ENCODE measurements at places on chromosomes 4 and X.
A peak's percentile ranks its signal among the peaks of the same experiment; 100 is the strongest.

DNA sequence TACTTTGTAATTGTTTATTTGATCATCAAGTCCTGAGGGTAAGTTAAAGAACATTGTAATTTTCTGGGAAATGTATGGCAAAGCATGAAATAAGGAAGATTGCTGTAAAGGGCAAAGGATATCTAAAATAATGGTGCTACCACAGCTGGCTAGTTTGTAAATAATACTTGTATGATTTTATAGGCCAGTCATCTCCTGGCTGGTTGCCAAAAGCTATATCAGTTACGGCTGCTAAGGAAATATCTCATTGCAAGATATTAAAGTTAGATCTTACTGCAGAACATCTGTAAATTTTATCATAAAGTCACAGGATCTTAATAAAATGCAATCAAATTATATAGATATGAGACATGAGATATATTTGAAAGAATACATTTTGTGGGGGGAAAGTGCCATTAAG lies 150.8 kb upstream of the CXCL13 start:
- DNase-seq, result no peak

DNA sequence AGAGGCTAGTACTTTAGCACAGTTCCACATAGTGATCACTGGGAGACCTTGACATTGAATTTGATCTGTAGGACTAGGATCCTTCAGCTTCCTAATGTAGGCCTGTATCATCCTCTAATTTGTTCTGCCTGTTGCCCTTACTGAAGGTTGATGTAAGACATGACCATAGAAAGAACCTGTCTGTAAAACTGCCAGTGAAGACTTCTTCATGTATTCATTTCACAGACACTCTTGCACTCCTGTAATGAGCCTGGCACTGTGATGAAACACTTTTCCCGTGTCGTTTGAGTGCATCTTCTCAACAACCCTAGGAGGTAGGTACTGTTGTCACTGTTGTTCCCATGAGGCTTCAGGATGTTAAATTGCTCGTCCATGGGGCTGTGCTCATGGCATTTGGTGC lies 14.7 kb downstream of the RAB9A start:
- DNase-seq, result no peak

DNA sequence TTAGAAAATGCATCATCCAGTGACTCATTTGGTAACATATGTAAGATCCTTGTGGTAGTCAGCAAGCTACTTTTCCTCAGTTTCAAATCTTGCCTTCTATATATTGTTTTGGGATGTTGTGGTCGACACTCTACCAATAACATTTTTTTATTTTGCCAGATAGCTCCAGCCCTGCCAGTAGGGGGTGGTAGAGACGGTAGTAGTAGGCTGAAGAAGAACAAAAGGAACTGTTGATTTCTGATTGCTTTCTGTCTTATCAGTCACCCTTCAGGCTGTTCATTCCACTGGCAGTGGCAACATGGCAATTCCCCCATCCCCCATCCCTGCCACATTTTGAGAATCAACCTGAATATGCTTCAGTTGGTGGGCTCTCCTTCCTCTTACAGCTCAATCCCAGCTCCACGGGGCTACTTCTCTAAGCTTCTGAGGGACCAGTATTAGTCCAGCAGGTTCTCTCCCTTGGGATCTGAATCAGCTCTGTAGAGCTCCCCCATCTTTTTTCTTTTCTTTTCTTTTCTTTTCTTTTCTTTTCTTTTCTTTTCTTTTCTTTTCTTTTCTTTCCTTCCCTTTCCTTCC lies 171.5 kb upstream of the VEGFC start:
- DNase-seq, result no peak

- DNase-seq, result peak; percentile 25
These were observed 6.8 kb upstream of the CLCN5 start for GRCh38 chrX:49915361-49916222.

DNA sequence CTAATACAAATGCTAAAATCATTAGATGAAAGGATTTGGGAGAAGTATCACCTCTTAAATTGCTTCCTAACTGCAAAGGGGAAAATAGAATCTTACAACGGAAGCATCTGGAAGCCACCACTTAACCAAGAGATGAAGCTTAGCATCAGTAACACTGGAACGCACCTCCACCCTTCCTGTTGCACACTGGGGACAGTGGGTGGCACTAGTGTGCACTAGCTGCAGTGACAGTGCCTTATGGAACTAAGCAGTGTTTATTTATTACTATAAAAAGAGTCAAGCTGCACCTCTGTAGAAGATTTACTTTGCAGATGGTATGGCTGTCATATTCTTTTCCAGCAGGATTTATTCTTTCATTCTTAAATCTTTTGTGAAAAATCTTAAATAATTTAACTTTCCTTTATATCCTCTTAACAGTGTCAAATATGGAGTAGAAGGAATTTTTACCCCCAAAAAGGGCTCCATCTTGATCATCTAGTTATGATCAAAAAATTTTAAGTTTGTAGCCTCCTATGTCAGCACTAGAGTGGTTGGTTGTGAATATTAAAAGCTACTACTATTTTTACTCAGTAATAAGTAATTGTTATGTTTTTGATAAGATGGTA lies 76.7 kb downstream of the SCD5 start:
- peak; percentile 33 for DNase-seq

- no peak for DNase-seq
These were observed 253.2 kb upstream of the CENPE start for GRCh38 chr4:103451341-103451740.

DNA sequence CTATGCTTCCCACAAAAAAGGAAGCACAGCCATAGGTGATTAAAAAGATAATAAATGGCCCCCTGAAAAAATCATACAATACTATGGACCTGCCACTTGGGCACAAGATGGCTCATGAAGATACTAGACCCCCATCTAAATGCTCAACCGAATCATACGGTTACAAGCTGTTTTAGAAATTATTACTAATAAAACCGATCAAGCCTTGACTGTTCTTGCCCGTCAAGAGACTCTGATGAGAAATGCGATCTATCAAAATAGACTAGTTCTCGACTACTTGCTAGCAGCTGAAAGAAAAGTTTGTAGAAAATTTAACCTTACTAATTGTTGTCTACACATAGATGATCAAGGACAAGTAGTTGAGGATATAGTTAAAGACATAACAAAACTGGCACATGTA lies 40.1 kb upstream of the UGT2B7 start:
- no peak for DNase-seq

- no peak for DNase-seq
These were observed 292.7 kb downstream of the SPOCK3 start for GRCh38 chr4:166941629-166942028.

- no peak for DNase-seq
These were observed 55.6 kb downstream of the MAP7D2 start for GRCh38 chrX:20060961-20061748.

- DNase-seq, result no peak
These were observed 127.6 kb upstream of the SPANXN4 start for GRCh38 chrX:142898164-142898563.

- no peak for DNase-seq
These were observed 1542.1 kb downstream of the STIM2 start for GRCh38 chr4:28402751-28403150.

GRCh38 chr4:122710434-122711308 lies 21.8 kb upstream of the BBS12 start:
- DNase-seq, result no peak

- DNase-seq, result no peak
These were observed 21.7 kb upstream of the GEMIN8 start for GRCh38 chrX:14051416-14051815.

DNA sequence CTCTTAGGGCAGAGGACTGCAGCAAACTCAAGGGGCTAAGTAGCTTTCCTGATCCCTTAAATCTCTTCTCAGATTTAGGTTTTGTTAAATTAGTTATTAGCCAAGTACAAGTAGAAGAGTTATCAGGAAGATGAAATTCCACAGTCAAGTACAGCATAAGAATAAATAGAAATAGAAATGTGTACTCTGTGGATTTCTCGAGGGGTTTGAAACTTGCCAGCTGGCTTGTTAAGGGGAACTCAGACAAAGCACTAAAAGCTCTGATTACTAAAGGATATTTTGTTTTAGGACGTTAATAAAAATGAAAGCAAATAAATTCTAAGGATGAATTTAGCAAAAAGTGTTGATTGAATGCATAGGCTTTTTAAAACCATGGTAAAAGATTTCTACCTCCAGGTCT lies 654.6 kb downstream of the RAPGEF2 start:
- no peak for DNase-seq

DNA sequence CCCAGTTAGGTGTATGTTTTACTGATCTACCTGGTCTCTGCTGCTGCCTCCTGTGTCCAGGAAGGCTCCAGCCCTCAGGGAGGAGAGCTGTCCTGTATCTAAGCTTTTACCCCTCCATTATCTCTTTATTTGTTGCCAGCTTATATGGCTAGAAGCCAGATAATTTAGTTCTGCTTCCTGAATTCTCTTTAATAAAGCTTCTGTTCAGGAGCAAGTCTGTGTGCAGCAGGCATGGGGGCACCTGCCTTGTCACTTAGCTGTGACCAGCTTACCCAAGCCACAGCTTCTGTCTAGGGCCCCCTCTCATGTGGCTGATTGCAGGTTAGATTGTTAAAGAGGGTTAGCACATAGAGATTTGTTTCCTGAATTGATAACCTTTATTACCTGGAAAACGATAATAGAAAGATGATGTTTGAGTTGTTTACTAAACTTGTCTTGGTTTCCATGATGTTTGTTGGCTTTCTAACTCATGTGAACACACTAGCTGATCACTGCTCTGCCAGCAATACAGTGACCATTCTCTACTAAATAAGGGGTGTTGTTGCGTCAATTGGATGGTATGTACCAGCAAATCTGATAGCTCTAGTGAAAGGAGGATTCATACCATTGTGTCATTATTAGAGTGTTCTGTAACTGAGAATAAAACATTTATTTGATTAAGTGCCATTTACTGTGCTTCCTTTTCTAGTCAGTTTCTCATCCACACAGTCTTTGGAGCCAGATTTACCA lies 189.8 kb upstream of the ANK2 start:
- DNase-seq, result no peak

GRCh38 chr4:26171941-26172340 lies 148.9 kb upstream of the RBPJ start:
- no peak for DNase-seq

DNA sequence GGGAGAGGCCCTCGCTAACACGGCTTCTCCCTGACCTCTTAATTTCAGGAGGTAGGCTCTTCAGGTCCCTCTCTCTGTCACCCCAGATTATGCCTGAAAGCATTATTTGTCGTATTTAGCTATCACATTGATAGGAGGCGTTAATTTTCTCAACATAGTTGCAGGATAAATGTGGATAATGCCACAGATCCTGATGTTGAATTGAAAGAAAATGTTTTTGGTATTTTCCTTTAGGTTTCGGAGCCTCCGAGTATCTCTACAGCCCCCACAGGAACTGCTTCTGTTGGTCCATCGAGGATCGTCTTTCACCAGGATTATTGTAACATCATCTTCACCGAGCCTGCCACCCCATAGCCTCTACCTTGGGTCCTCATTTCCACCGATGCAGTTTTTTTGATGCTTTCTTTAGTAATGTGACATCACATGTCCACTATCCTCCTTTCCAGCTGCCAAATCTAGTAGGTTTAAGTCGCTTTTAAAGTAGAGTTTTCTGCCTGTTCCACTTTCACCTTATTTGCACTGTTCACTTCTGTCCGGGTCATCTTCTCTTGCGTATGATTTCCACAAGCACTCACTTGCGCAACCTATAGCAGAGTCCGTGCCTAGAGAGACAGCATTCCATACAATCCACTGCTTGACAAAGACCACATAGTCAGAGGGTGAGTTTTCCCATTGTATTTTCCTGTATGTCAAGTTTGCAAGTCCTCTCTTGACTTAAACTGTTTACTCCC lies 665 bp downstream of the TIGD2 start:
- DNase-seq, result no peak

DNA sequence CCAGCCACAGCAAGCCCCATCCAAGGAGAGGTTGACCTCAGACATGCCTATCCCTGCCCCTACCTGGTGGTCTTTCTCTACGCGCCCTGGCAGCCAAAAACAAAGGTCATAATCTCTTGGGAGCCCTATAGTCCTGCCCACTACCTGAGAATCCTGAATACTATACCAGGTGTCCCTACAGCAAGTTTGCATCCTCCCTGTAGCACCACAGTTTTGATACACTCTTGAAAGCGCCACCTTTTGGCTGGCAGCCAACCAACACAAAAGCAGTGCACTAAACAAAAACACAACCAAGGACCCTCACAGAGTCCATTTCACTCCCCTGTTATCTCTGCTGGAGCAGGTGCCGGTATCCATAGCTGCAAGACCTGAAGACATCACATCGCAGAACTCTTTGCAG lies 523.8 kb upstream of the CPEB2 start:
- no peak for DNase-seq

DNA sequence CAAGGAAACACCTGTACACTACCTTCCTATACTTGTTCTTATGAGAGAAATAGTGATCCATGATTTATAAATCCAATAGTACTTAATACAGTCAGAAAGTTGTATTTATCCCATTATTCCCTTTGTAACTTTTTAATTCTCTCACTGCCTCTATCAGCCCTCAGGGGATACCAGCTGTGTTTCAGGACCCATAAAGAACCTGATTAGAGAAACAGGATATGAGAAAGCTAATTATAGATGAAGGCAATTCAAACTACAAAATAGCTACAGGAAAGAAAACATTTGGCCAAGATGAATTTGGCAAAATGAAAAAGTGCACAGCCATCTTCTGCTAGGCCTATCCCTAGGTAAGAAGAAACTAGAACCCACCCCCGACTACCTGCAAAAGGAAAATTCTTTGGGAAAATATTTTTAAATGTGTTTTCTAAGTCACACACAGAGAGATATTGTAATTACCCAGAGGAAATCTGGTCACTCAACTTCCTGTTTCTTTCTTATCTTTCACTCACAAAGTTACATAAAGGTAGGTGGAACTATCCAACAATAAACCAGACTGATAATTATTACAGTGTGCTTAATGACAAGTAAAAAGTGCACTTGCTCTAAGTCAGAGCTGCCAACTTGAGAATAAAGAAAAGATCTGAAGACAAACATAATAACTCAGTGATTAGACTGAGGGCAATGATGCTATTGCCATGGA lies 836.5 kb upstream of the HTR2C start:
- DNase-seq, result no peak

DNA sequence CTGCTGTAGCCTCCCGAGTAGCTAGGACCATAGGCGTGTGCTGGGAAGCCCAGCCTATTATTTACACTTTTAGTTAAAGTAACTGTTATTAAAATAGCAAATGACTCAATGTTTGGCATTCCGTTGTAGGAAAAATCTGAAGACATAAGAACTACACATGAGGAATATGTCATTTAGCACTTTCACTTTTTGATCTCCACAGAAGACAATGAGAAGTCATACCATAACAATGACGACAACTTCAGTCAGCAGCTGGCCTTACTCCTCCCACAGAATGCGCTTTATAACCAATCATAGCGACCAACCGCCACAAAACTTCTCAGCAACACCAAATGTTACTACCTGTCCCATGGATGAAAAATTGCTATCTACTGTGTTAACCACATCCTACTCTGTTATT lies 6.7 kb downstream of the GPR34 start:
- DNase-seq, result no peak

GRCh38 chrX:37753384-37753783 lies 26.5 kb upstream of the CYBB start:
- DNase-seq, result no peak

Measured in heart left ventricle (tissue), 16 donors.